Dermis lymphatic vessel endothelial cell (primary cell): ENCODE measurements at places on chromosomes 13 and 19. TPM values are rescaled to one million over a fixed set of nuclear protein-coding genes. Genes with fewer than 3 reads are reported as not detected.

The UCHL3 gene
- total RNA-seq = 26.5 and 35.8 TPM in 2 replicates

The DPF1 gene
- total RNA-seq = under 0.01 and 0.09 TPM in 2 replicates

The PSG2 gene
- not detected in 2 replicates for total RNA-seq

The ZNF99 gene
- not detected in 2 replicates for total RNA-seq

The ZNF556 gene
- not detected in 2 replicates for total RNA-seq

The GPR32 gene
- total RNA-seq = not detected in 2 replicates

The PLVAP gene
- total RNA-seq = 15.4 and 63.3 TPM in 2 replicates

The CEACAM16 gene
- total RNA-seq = not detected in 2 replicates

The MRPL57 gene
- 19.0 and 19.1 TPM in 2 replicates for total RNA-seq

The CDC37 gene
- 240 and 243 TPM in 2 replicates for total RNA-seq

The ZNF578 gene
- total RNA-seq = 0.54 and 1.1 TPM in 2 replicates

The CGB1 gene
- not detected in 2 replicates for total RNA-seq

The DNAJC15 gene
- 17.4 and 17.9 TPM in 2 replicates for total RNA-seq

The ZNF358 gene
- total RNA-seq = 10.9 and 11.2 TPM in 2 replicates

The KCNN1 gene
- total RNA-seq = 0.60 TPM in 1 of 2 replicates, not detected in the other

The GAPDHS gene
- total RNA-seq = 0.09 TPM in 1 of 2 replicates, not detected in the other

The ZNF66 gene
- 2.0 and 3.2 TPM in 2 replicates for total RNA-seq

The NUP62 gene
- total RNA-seq = 16.6 and 17.8 TPM in 2 replicates

The CASP14 gene
- not detected in 2 replicates for total RNA-seq
